ENCODE measurements at places on chromosomes 7 and 10. TPM values are rescaled to one million over a fixed set of nuclear protein-coding genes. Genes with fewer than 3 reads are reported as not detected.

Gene PLAC9
- total RNA-seq, result 2.3 TPM

Gene SYNPO2L
- total RNA-seq, result 1.2 TPM

DNA sequence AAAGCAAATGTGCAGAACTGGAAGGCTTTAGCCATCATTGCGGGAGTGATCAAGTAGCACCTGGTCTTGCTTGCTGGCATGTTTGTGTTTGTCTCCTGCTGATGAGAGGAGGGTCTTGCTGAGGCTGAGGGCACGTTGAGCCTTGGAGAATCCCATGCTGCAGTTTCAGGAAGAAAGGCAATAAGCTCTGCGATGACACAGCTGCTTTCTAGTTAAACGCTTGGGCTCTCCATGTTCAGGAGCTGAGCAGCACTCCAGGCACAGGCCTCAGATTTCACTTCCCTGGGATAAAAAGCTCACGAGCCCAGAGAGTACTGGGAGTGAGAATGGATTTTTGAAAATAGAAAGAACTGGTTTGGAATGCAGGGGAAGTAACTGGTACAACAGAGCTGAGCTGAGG is 100.8 kb downstream of the LRRC18 start:
- DNase-seq, result no peak

Gene HYAL4
- total RNA-seq, result not detected

DNA sequence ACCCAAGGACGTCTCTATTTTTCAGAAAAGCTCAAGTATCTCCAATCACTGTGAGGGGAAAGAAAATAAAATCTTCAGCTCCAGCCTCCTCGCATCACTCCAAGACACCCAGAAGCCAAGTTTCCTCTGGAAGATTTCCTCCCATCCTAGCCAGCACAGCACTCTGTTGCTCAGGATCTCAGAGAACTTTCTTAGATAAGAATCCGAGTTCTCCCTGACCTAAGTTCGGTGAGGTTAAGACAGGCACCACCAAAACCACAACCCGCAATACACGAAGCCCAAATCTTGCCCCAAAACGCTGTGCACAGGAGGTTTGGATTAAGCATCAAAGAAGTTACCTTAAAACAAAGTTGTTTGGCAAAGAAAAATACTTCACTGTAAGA is 4.2 kb downstream of the FAM53B start:
- DNase-seq, result no peak

GRCh38 chr7:102832674-102833073 is 80.1 kb upstream of the LRRC17 start:
- DNase-seq, result no peak

Measured in astrocyte (in vitro differentiated cells and primary cell).